ENCODE measurements at places on chromosomes 7 and 10. TPM values are rescaled to one million over a fixed set of nuclear protein-coding genes. Genes with fewer than 3 reads are reported as not detected.
A peak's percentile ranks its signal among the peaks of the same experiment; 100 is the strongest.

The LEP gene
- not detected for total RNA-seq

The AKR1C8 gene
- 28.5 TPM for total RNA-seq

The SCART1 gene
- total RNA-seq = 1.1 TPM

GRCh38 chr7:127550247-127550646 lies 35.1 kb downstream of the GCC1 start:
- no peaks in the 10 kb centered on the region for H3K27me3 ChIP-seq
- H3K27ac ChIP-seq = no peak overlapping the region
- no peaks in the 10 kb centered on the region for H3K4me1 ChIP-seq
- no peak for DNase-seq
- no peaks in the 10 kb centered on the region for H3K36me3 ChIP-seq
- no peak overlapping the region for H3K4me3 ChIP-seq

DNA sequence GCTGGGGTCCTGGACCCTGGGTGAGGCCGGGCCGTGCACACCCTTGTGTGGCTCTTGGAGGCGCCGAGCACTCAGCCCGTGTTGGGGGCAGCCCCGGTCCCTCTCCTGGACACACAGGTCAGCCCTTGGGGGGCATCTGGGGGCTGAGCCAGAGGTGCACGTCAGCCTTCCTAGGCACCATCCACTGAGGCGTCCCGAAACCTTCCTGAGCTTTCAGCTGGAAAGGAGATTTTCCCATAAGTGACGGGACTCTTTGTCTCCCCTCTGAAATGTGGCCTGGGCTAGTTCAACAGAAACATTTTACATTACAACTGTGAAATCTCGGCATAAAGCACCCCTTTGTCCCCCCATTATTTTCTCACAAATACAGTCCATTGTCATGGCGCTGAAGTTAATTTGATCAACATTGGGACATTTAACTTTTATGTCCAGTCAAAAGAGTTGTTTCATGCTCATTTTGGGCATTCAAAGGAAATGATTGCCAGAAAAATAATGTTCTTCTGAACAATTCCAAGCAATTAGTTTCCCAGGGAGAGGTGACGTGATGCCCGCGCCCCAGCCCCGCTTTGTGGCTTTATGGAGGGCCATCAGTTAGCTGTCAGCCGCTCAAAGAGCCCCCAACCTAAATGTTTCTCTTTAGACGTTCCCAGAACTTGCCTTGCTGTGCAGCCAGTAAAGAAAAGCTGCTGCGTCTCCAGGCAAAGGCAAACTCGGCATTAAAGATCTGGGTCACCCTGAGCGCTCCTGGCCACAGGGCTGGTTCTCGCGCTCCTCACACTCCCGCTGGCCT lies 70.8 kb downstream of the NKX6-2 start:
- H3K36me3 ChIP-seq = peaks cover 36% of the 10 kb centered on the region
- H3K27ac ChIP-seq = no peak overlapping the region
- no peak overlapping the region for H3K4me3 ChIP-seq
- DNase-seq = no peak

- no peaks in the 10 kb centered on the region for H3K36me3 ChIP-seq
- H3K4me1 ChIP-seq = no peaks in the 10 kb centered on the region
- H3K27ac ChIP-seq = no peak overlapping the region
- no peaks in the 10 kb centered on the region for H3K27me3 ChIP-seq
- H3K4me3 ChIP-seq = no peak overlapping the region
Observed at GRCh38 chr7:148435715-148436114, 154.9 kb upstream of the C7orf33 start.

- no peaks in the 10 kb centered on the region for H3K4me1 ChIP-seq
- H3K27me3 ChIP-seq = no peaks in the 10 kb centered on the region
- H3K27ac ChIP-seq = no peak overlapping the region
- no peaks in the 10 kb centered on the region for H3K36me3 ChIP-seq
- no peak overlapping the region for H3K4me3 ChIP-seq
- no peak for DNase-seq
Observed at GRCh38 chr10:68172324-68172723, 59.6 kb downstream of the ATOH7 start.

DNA sequence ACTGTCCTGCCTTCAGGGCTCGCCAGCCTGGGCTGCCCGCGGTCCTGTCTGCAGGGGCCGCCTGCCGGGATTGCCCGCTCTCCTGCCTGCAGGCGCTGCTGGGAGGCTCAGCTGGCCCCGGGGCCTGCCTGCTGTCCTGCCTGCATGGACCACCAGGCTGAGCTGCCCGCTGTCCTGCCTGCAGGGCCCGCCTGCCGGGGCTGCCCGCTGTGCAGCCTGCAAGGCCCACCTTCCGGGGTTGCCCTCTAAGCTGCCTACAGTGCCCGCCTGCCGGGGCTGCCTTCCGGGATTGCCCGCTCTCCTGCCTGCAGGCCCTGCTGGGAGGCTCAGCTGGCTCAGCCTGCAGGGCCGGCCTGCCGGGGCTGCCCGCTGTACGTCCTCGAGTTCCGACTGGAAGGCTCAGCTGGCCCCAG lies 164.4 kb downstream of the GLRX3 start:
- H3K36me3 ChIP-seq = no peaks in the 10 kb centered on the region
- H3K4me3 ChIP-seq = peak overlapping the region; percentile 47
- H3K27me3 ChIP-seq = no peaks in the 10 kb centered on the region
- no peak overlapping the region for H3K27ac ChIP-seq
- no peak for DNase-seq
- H3K4me1 ChIP-seq = no peaks in the 10 kb centered on the region

DNA sequence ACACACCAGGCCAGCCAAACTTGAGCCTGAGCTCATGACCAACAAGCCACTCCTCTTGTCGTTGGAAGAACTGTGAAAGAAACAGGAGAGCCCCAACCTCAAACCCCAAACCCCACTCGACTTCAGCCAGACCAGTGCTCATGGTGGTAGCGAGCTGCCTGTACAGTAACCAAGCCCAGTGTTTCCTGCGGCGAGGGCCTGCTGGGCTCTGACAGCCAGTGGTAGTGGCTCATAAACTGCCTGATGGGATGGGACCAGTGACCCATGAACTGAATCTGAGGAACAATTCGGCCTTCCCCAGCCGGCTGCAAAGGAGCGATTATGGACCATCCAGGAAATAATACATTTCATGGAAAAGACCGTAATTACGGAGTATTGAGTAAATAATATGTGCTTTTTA lies 191.9 kb downstream of the RPS24 start:
- no peaks in the 10 kb centered on the region for H3K36me3 ChIP-seq
- no peaks in the 10 kb centered on the region for H3K27me3 ChIP-seq
- no peaks in the 10 kb centered on the region for H3K4me1 ChIP-seq
- no peak for DNase-seq
- no peak overlapping the region for H3K27ac ChIP-seq
- no peak overlapping the region for H3K4me3 ChIP-seq
